ENCODE measurements at places on chromosomes 5 and 9.
A peak's percentile ranks its signal among the peaks of the same experiment; 100 is the strongest.

DNA sequence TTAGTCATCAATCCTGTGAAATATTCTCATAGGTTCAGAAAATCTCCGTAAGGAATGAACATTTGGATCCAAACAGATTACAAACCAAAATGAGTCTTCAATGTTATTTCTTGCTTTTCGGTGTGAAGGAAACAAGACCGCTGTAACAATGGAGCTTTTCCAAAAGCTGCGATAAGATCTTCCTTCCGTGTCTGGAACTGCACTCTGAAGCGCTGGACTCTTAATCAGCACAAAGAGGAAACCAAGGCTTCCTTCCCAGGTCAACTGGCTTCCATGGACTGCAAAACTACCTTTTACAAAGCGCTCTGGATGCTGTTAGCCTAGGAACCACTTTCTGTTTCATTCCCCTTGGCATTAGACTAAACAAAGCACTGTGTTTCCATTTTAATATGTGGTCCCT lies 137.9 kb upstream of the BASP1 start:
- DNase-seq: no peak

DNA sequence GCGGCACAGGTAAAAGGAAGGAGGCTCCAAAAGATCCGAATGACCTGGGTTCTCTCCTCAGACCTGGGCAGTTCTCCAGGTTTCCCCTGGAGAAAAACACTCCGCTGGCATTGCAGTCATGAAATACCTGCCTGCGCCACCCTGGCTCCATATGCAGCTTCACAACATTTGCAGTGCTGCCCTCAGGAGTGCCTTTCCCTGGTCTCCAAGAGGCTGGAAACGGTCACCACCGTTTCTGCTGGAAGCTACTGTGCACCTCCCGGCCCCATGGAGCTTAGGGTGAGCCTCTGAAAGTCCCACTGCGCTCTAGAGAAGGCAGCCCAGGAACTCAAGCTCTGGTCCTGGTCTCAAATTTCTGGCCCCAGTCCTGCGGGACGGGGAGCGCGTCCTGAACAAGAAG lies 670 bp downstream of the UGT3A1 start:
- no peak for DNase-seq

DNA sequence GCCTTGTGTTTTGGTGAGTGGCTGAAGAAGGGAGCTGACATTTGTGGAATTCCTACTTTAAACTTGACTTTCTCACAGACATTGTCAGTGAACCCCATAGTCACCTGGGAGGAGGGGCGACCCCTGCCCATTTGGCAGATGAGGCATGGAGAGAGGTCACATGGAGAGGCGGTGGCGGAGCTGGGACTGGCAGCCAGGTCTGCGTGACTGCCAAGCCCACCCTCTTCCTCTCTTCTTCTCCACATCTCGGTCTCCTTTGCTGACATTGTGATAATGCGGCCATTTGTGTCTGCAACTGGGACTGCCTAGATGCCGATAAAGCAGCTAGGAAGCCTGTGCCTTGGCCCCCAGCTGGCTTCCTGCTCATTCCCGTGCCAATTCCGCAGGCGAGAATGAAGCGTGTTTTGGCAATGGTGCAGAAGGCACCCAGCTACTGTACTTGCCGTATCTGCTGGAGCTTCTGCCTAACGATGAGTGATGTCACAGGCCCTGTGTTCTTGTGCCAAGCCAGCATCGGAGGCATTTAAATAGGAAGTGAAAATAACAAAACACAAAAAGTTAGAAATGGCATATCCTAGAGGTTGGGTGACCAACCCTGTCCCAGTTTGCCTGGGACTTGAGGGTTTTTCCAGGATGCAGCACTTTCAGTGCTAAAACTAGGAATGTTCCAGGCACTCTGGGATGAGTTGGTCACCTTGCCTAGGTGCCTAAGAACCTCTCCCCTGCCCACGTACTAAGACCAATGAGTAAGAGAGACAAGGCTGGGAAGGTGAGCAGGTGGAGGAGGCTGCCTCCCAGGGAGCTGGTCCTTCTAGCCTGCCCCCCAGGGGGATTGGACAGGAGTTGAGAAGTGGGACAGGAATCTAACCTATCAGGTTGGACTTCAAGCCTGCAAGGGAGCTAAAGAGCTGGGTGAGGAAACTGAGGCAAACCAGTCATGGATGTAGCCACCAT lies 23.6 kb downstream of the OLFML2A start:
- no peak for DNase-seq

- DNase-seq: peak; percentile 67
Measured at GRCh38 chr5:75281716-75282465, 45.2 kb upstream of the ANKRD31 start.

- DNase-seq: no peak
Measured at GRCh38 chr5:141822144-141822543, 56.1 kb downstream of the PCDH1 start.

DNA sequence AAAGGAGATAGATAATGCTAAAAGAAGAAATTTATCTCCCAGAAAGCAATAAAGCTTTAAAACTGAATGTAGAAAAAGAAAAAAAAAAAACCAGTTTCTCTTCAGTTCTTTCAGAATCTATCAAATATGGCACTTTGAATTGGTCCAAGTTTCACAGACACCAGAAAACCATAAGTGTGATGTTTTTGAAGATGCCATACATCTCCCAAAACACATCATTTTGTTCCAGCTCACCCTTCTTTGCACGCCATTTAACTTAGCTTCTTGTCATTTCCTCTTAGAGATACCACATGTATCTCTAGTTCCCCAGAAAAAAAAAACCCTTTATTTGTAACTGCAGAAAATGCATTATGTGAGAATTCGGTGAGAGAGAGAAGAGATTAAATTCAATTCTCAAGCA lies 46.1 kb upstream of the MAMDC2 start:
- DNase-seq: no peak

GRCh38 chr5:119896826-119897536 lies 267.6 kb downstream of the FAM170A start:
- no peak for DNase-seq

DNA sequence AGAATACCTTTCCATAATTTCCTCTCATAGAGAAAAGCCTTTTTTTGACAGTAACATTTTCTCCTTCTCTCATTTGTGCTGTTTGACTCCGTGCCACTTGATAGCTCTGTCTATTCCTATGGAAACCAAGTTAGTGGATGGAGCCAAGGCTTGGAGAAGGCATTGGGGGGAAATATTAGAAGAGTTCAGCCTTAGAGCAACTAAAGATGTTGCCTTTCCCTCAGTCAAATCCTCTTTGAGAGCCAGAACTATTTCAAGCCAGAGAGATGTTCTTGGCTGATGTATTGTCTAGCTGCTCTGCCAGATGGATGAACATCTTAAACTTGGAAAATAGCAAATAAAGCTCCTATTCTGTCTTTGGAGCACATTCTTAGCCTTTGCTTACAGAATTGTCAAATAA lies 112.4 kb downstream of the INVS start:
- DNase-seq: no peak

DNA sequence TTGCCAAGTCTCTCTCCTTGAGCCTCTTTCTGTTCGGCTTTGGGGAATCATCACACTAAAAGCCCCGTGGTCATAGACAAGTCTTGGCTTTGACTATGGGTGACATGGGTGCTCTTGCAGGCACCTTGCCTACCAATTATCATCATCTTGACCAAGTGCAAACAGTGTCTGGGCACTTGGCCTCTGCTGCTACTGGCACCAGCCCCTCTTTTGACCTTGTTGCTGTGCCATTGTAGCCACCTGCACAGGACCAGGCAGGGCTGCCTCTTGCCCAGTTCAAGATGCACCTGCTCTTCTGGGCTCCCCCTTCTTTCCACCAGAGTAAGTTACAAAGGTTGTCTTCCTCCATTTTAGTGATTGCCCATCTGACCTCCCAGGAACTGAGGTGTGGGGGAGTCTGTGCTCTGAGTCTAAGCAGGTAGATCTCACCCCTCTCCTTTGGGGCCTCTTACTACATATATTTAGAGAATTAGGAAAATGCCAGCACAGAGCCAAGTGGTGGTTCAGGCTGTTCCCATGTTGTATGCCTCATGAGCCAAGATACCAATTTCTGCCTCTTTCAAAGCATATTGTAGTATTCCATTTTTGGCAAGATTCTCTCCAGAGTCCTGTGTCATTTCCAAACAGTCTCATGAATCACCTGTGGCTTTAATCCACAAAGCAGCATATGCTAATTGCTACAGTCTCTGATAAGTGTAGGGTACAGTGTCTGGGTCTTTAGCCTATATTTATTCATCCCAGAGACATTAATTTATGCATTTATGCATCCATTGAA lies 142.9 kb upstream of the DAP start:
- DNase-seq: peak; percentile 29

- DNase-seq: peak; percentile 79
Measured at GRCh38 chr5:89300426-89300970, 417.5 kb upstream of the MEF2C start.

GRCh38 chr5:56564541-56565282 lies 250.6 kb upstream of the MAP3K1 start:
- no peak for DNase-seq

DNA sequence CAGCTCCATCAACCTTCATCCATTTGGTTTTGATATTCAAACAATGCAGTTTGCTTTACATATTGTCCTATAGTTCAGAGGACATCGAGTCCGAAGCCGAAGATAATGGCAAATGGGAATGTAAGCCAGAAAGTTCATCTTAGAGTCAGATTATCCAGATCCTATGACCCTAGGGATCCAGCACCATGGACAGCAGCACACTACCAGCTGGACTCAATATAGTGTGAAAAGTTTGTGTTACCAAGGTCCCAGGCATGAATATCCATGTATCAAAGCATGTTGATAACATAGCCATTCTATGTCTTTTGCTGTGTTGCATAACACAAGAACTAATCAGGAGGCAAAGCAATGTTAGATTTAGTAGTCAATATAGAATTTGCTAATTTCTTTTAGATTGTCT lies 46.3 kb downstream of the FSTL4 start:
- DNase-seq: peak; percentile 40

DNA sequence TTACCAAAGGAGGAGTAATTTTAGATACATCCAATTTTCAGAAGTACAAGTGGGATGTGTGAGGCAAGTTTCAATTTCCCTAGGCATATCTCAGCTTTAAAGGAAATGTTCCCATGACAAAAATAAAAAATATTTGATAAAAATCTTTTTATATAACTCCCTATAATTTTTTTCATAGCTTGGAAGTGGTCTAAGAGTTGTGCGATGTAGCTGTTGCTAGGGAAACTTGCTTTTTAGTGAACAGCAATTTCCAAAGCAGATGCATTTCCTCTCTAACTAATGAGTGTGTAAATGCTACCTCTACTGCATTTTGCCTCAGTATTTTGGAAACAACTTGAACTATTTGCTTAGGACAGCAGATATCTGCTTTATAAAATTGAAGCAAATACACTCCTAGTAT lies 39.6 kb downstream of the MACIR start:
- DNase-seq: no peak

DNA sequence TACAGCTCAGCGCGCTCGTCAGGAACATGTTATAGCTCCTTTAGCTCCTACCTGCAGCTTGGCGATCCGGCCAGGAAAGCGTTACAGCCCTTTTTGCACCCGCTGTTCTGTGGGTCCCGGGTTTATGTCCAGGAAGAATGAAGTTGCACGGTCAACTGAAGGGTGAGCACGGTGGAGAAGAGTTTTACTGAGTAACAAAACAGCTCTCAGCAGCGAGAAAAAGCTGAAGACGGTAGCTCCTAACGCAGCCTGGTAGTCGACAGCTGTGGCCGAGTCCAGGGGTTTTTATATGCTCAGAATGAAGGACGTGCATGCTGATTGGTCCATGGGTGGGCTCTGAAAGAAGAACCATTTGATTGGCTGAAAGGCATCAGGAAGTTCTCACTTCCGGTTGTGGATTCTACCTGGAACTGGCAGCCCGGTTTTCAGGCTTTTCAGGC lies 1830.1 kb upstream of the NUDT12 start:
- DNase-seq: no peak

GRCh38 chr5:35248843-35249780 lies 18.8 kb upstream of the PRLR start:
- no peak for DNase-seq

DNA sequence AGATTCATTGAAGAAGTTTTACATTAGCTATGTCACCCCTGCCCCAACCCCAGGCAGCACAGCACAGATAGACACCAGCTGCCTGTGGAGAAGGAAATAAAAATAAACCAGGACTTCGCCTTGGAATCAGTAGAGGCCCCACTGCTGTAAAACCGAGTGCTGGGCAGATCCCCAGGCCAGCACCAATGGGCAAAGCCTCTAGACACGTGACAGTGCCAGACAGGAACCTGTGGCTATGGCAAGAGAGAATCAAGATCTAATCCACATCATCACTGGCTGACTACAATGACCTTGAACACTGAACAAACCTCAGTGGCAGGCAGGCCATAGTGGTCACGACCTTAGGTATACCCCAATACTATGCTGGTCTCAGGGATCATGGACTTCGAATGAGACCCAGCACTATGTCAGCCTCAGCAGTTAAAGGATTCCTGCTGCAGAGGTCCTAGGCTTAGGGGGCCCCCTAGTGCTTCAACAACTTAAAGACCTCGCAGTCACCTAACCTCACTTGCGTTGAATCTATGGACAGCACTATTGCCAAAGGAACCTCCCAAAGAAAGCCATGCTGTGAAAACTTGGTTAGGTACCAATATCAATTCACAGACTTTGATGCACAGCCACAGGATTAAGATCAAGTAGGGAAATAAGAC lies 2118.6 kb upstream of the C9orf72 start:
- peak; percentile 63 for DNase-seq

DNA sequence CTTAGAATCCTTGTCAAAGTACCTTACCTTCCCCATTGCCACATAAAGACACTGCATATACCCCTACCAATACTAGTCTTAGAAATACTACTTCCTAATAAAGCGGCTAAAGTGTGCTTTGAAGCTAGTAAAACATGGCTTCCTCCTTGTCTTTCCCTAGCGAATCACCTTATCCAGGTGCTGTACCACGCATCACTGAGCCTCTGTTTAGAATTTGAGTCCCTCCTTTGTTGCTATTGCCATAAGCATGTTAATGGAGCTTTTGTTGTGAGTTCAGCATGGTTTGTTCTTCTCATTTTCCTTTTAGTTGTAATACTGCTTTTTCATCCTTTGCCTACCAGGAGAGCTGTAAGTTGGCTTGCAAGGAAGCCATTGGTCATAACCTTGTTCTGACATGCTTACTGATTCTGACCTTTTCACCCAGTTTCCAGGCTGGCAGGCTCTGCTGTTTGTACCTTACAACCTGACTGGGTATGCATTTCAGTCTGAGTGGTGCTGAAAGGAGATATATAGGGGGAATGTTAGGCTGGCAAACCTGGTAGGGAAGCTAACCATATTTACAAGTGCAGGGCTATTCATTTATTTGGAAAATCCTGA lies 49.8 kb downstream of the LMNB1 start:
- DNase-seq: no peak

- no peak for DNase-seq
Measured at GRCh38 chr5:94623011-94623410, 4.5 kb downstream of the SLF1 start.

DNA sequence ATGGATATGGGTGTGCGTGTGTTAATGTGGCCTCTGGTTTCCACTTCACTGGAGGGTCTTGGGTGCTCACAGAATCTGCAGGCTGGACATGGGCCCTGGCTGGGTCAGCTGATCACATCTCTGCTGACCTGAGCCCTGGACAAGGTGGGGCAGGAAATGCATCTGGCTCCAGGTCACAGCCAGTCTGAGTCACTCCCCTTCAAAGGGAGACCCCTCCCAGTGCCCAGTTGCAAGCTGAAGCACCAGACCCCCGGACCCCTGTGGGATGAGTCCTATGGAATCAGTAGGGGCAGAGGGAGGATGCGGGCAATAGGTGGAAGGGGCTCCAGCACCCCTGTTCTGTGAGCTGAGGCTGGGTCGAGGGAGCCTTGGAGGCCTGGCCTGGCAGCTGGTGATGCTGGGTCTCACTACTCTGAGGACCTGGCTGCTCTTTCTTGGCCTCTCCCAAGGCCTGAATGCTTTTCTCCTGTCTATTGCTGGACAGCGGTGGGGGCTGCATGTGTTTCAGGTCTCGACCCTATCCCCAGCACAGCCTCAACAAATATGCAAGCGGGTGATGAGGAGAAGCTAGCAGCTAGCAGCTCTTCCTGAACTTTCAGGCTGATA lies 54.5 kb downstream of the PHF2 start:
- DNase-seq: no peak
